ENCODE measurements at places on chromosomes 7 and 10. TPM values are rescaled to one million over a fixed set of nuclear protein-coding genes. Genes with fewer than 3 reads are reported as not detected.
A peak's percentile ranks its signal among the peaks of the same experiment; 100 is the strongest.

- no peaks in the 10 kb centered on the region for H3K4me1 ChIP-seq
- no peak for DNase-seq
- peaks cover 17% of the 10 kb centered on the region for H3K36me3 ChIP-seq
These were observed 16.7 kb upstream of the RSBN1L start for GRCh38 chr7:77679608-77680007.

GRCh38 chr7:157439149-157439548 lies 102.3 kb downstream of the DNAJB6 start:
- no peak for DNase-seq
- H3K27me3 ChIP-seq: no peaks in the 10 kb centered on the region
- no peaks in the 10 kb centered on the region for H3K36me3 ChIP-seq
- H3K4me1 ChIP-seq: no peaks in the 10 kb centered on the region

GRCh38 chr10:84783386-84783785 lies 455.0 kb downstream of the CCSER2 start:
- no peaks in the 10 kb centered on the region for H3K27me3 ChIP-seq
- H3K27ac ChIP-seq: no peak overlapping the region
- H3K36me3 ChIP-seq: no peaks in the 10 kb centered on the region
- H3K4me3 ChIP-seq: no peak overlapping the region
- DNase-seq: peak; percentile 25
- H3K4me1 ChIP-seq: no peaks in the 10 kb centered on the region

DNA sequence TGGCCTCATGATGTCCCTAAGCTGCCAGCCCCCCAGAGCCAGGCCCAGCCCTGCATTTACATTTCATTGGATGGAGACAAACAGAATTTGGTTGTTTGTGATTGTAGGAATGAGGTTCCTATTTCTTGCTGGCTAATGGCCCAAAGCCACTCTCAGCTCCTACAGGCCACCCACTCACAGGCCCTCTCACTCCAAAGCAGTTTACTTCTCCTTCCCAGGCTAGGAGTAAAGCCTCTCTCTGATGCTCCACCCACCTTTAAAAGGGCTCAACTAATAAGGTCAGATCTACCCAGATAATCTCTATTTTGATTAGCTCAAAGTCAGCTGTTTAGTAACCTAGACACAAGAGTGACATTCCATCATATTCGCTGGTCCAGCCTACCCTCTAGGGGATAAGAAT lies 11.2 kb upstream of the CUZD1 start:
- H3K27me3 ChIP-seq: no peaks in the 10 kb centered on the region
- no peaks in the 10 kb centered on the region for H3K4me1 ChIP-seq
- H3K36me3 ChIP-seq: peaks cover 6% of the 10 kb centered on the region

- peaks cover 28% of the 10 kb centered on the region for H3K4me1 ChIP-seq
- no peaks in the 10 kb centered on the region for H3K36me3 ChIP-seq
- no peaks in the 10 kb centered on the region for H3K27me3 ChIP-seq
- no peak for DNase-seq
These were observed 275.5 kb downstream of the ELFN1 start for GRCh38 chr7:1945558-1945957.

DNA sequence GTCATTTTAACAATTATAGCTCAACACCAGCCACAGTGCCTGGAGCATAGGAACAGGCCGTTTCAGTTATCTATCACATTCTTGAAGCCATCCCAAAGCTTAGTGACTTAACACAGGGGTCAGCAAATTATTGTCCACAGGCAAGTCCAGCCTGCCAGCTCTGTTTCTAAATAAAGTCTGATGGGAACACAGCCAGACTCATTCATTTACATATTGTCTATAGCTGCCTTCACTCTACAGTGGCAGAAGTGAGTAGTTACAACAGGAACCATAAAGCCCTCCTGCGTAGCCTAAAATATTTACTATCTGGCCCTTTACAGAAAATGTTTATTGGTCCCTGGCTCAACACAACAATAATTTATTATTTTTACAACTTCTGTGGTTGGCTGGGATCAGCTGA lies 407.5 kb upstream of the AUTS2 start:
- H3K4me3 ChIP-seq: no peak overlapping the region
- H3K4me1 ChIP-seq: peaks cover 5% of the 10 kb centered on the region
- H3K27ac ChIP-seq: no peak overlapping the region
- DNase-seq: peak; percentile 76

- no peaks in the 10 kb centered on the region for H3K27me3 ChIP-seq
- peaks cover 16% of the 10 kb centered on the region for H3K36me3 ChIP-seq
- H3K4me3 ChIP-seq: no peak overlapping the region
- H3K4me1 ChIP-seq: peaks cover 19% of the 10 kb centered on the region
These were observed 22.5 kb upstream of the ASCC1 start for GRCh38 chr10:72238392-72239175.

- no peaks in the 10 kb centered on the region for H3K4me1 ChIP-seq
- H3K27me3 ChIP-seq: no peaks in the 10 kb centered on the region
- DNase-seq: no peak
- no peak overlapping the region for H3K4me3 ChIP-seq
- no peak overlapping the region for H3K27ac ChIP-seq
These were observed 203.5 kb downstream of the CTNNA3 start for GRCh38 chr10:67492317-67493019.

DNA sequence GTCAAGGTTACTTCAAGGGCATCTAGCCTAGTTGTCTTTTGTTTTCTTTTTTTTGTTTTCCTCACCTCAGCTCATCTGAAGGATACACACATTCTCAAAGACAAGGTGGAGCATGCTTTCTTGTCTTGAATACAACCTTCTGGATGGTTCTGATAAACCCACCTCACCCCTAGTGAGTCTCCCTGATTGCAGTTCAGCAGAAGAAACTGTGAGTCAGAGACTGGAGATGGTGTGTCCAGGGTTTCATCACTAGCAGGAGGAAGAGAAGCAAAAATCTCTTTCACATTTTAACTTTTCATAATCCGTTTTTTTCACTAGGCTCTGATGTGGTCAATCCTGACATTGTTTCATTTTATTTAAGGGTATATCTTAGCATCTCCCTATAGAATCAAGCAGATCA lies 143.0 kb upstream of the NRBF2 start:
- no peaks in the 10 kb centered on the region for H3K36me3 ChIP-seq
- no peaks in the 10 kb centered on the region for H3K27me3 ChIP-seq
- no peak for DNase-seq
- H3K4me3 ChIP-seq: no peak overlapping the region
- H3K27ac ChIP-seq: no peak overlapping the region

DNA sequence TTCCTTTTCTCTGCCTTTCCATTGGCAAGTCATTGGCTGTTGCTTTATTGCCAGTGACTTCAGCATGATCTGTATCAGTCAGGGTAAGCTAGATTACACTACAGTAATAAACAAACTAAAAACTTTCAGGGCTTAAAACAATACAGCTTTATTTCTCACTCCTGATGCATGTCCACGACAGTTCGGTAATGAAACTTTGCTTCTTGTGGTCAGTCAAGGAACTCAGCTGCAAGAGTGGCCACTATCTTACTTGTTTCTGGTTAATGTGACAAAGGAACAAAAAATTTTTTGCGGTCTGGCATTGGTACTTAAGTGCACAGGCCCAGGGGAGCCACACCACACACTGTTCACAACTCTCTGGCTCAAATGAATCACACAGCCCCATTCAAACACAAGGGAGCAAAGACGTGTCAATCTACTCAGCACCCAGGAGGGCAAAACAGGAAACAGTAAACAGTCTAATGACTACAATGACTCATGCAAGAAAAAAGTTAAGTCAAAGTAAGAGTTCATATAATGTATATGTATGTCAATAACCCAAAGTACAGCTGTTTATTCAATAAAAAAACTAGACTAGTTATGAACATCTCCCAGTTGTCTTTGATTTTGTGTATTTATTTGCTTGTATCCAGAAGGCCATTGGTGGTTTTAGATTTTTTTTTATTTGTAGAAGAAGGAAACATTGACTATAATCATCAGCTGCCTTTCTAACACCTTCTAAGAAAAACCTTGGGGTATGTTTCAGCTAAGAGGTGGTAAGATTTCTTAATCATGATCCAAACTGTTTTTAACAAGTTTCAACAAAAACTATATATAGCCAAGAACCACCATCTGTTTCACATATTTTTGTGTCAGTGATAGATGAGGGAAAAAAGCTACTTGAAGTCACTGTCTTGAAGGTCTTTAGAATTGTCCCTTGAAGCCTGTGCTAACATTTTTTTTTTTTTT lies 134.4 kb upstream of the FAM3C start:
- H3K4me1 ChIP-seq: peaks cover 3% of the 10 kb centered on the region
- no peaks in the 10 kb centered on the region for H3K36me3 ChIP-seq
- H3K4me3 ChIP-seq: no peak overlapping the region
- H3K27ac ChIP-seq: peak overlapping the region; percentile 9
- no peaks in the 10 kb centered on the region for H3K27me3 ChIP-seq
- peak; percentile 72 for DNase-seq

DNA sequence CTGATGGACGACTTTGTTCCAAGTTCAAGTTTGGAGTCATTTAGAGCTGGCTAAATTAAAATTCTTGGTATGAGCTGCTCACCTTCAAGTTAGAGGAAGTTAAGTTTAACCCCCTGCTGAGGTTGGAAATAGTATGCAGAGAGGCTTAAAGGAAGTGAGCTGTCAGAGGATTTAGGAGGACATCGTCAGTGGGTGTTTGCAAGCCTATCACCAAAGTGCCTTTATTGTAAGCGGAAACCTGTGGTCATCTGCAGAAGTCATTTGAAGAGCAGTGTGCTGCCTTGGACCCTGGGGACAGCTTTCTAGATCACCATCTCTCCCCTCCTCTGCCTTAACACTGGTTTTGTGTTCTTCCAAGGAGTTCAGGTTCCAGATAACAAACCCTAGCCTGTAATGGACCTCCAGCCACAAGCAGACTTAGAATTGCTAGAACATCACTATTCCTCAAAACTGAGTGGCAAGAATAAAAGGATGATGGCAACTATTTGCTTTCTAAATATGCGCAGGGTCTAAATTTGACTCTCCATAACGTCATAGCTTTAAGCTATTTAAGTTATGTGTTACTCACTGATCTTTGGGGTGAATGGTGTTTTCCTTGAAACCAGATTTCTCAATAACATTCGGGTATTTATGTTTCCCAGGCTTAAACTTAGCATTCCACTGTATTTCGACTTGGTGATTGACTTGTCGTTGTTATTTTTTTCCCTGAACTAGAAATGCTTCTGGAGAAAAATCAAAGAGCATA lies 93.4 kb downstream of the SLC39A12 start:
- no peaks in the 10 kb centered on the region for H3K27me3 ChIP-seq
- no peaks in the 10 kb centered on the region for H3K4me1 ChIP-seq
- H3K36me3 ChIP-seq: no peaks in the 10 kb centered on the region

- H3K36me3 ChIP-seq: no peaks in the 10 kb centered on the region
- H3K4me1 ChIP-seq: peaks cover 11% of the 10 kb centered on the region
- H3K27me3 ChIP-seq: no peaks in the 10 kb centered on the region
- no peak overlapping the region for H3K27ac ChIP-seq
- H3K4me3 ChIP-seq: no peak overlapping the region
These were observed 193.9 kb upstream of the BMPER start for GRCh38 chr7:33711231-33712019.

DNA sequence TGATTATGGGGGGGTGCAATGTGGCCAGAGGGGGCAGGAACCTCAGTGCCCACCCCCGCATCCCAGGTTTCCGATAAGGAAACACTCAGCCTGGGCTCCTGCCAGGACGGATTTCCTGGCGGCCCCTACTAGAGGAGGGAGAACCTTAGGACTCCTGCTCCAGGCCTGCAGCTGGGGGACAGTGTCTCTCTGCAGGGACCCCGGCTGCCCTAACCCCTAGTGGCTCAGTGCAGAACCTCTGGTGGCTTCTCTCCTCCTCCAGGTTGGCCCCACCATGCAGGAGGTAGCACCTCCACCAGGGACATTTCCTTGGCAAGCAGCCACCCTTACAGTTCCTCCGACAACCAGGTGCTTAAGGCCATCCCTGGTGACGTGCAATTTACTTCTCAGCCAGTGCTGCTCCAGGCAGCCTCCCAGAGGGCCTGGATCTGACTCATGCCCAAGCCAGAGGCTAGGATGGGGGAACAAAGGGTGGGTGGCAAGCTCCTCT lies 31.9 kb downstream of the SH2B2 start:
- H3K27ac ChIP-seq: no peak overlapping the region
- H3K4me3 ChIP-seq: no peak overlapping the region
- peak; percentile 28 for DNase-seq

- H3K4me3 ChIP-seq: no peak overlapping the region
- H3K36me3 ChIP-seq: no peaks in the 10 kb centered on the region
- no peak overlapping the region for H3K27ac ChIP-seq
- no peak for DNase-seq
- H3K27me3 ChIP-seq: no peaks in the 10 kb centered on the region
- H3K4me1 ChIP-seq: no peaks in the 10 kb centered on the region
These were observed 149.4 kb upstream of the KCND2 start for GRCh38 chr7:120123528-120123927.

DNA sequence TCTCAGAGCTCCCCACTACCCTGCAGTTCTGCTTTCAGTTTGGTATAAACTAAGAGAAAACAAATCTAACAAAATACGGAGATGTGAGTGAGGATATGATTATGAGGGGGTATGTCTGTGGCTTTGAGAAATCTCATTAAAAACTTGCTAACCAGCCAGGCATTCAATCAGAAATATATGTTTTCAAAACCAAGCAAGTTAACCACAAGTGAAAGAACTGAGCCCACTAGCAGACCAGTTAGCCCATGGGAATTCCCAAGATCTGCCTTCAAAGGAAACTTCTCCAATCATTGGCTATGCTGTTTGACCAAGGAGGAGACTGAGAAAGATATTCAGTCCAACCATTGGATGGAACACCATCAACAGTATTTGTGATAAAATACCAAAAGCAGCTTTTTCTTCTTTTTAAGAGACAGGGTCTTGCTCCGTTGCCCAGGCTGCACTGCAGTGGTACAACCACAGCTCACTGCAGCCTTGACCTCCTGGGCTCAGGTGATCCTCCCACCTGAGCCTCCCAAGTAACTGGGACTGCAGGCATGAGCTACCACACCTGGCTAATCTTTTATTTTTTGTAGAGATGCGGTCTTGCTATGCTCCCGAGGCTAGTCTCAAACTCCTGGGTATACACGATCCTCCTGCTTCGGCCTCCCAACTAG lies 41.2 kb downstream of the FGFR2 start:
- peaks cover 6% of the 10 kb centered on the region for H3K27me3 ChIP-seq
- no peak overlapping the region for H3K27ac ChIP-seq
- H3K4me3 ChIP-seq: no peak overlapping the region
- H3K4me1 ChIP-seq: peaks cover 3% of the 10 kb centered on the region
- H3K36me3 ChIP-seq: no peaks in the 10 kb centered on the region
- no peak for DNase-seq

DNA sequence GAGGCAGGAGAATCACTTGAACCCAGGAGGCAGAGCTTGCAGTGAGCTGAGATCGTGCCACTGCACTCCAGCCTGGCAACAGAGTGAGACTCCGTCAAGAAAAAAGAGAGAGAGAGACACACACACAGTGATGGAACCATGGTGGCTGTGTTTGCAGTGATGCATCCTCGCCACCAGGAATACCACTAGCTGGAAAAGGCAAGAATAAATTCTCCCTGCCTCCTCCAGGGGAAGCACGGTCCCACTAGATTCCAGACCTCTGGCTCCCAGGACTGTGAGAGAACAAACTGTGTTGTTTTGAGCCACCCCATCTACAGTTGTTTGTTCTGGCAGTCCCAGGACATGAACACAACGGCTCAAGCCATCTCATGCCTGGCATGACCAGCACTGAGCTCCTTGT lies 320.3 kb upstream of the FOXK1 start:
- no peak for DNase-seq
- H3K4me3 ChIP-seq: no peak overlapping the region
- H3K27ac ChIP-seq: no peak overlapping the region
- no peaks in the 10 kb centered on the region for H3K36me3 ChIP-seq
- H3K4me1 ChIP-seq: no peaks in the 10 kb centered on the region

PHKG1 gene
- total RNA-seq: 52.4 TPM

AGBL3 gene
- 2.2 TPM for total RNA-seq

GIMAP1 gene
- total RNA-seq: 3.1 TPM

OR13A1 gene
- not detected for total RNA-seq

ASB10 gene
- total RNA-seq: 3.1 TPM

ANLN gene
- total RNA-seq: 21.9 TPM

ECHDC3 gene
- 8.3 TPM for total RNA-seq

TFEC gene
- 1.2 TPM for total RNA-seq

CALML3 gene
- total RNA-seq: not detected
